ENCODE measurements at places on chromosomes 7 and 10.

DNA sequence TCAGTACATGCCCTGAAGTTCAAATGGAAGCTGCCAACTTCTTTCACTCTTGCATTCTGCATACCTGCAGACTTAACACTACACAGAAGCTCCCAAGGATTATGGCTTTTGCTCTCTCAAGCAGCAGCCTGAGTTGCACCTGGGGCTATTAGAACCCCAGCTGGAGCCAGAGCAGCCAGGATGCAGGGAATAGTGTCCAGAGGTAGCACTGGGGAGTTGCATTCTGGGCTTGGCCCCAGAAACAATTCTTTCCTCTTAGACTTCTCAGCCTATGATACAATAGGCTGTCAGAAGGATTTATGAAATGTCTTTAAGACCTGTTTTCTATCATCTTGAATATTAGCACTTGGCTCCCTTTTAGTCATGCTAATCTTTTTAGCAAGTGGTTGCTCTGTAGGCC, 886.7 kb upstream of the GHITM start:
- DNase-seq, result no peak

- DNase-seq, result no peak
Observed at GRCh38 chr10:75468612-75469005, 37.2 kb downstream of the LRMDA start.

- no peak for DNase-seq
Observed at GRCh38 chr10:130762491-130762890, 549.0 kb downstream of the TCERG1L start.

DNA sequence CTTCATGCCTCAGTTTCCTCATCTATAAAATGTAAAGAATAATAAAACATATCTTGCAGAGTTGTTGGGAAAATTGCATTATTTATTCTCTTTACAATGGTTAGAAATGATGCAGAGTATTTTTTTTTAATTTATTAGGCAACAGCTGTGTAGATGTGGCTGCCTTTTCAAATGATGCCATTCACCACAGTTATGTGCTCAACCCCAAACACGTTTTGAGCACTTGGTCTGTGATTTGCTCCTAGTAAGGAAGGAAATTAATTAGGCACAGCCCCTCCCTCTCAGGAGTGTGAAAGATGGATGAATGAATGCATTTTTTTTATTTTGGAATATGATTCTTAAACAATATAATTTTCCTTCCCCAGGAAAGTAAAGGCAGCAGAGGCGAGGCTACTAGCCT, 575.1 kb downstream of the GALNT17 start:
- DNase-seq, result no peak

DNA sequence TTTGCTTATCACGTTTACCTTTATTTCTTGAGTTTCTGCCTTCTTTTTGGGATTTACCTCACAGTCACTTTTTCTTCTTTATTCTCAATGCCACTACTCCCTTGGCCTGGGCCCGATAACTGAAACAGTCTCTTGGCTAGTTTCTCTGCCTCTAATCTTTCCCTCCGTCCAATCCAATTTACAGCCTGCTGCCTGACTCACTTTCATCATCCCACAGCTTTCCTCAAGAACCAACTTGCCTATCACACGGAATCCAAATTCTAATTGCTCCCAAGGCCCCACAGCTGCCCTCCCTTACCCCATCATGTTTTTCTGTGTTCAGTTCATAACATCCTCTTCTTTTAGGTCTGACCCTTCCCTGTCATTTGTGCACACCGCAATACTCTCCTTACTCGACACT, 121.4 kb downstream of the HIPK2 start:
- no peak for DNase-seq

- no peak for DNase-seq
Observed at GRCh38 chr10:7011994-7012393, 398.8 kb downstream of the SFMBT2 start.

- no peak for DNase-seq
Observed at GRCh38 chr10:14240253-14241189, 90.2 kb downstream of the FRMD4A start.

DNA sequence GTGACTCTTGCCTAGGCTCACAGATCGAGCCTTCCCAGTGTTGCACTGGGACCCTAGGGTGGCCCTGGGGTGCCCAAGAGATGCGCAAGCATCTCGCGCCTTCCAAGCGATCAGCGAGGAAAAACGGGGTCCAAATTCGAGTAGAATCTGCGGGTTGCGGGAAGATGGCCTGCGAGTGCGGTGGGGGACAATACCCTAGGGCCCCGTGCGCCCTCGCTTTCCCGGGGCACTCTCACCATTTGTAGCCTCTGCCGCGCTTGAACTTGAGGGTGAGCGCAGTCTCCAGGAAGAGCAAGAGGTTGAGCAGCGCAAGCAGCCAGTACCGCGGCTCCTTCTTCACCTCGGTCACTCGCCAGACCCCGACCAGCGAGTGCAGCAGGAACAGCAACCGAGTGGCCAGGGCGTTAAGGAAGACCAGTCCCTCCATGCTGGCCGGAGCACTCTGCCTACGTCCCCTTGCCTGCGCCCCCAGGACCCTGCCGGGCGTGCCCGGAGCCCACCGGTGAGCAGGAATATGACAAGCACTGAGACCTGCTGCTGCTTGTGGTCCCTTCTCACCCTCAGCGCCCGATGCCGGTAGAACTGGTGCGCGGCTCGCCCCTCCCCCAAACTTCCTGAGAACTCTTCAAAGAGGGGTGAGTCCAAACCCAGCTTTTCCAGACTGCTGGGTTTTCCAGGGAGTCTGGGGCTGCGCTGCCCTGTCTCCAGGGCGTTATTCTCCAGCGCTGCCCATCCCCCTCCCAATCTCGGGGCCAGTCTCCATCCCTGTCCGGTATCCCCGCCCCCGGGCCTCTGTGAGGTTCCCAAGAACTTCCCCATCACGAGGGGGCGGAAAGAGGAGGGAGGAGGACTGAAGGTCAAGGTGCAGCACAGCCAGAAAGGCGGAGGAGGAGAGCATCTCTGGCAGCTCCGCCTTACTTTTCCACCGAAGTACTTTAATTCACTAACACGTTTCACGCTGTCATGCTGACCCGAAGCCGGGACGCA, at the start of gene TMEM26:
Gene TMEM26, minus strand, starts transcription at position 727 of the 987 bp plus-strand sequence. Its CDS starts 300 bp downstream, at position 427.
- no peak for DNase-seq

- peak; percentile 45 for DNase-seq
Observed at GRCh38 chr10:104337985-104338735, at the start of gene ITPRIP. ITPRIP (minus strand) TSS chr10:104338465; CDS start chr10:104316051, 22,414 bp downstream.

DNA sequence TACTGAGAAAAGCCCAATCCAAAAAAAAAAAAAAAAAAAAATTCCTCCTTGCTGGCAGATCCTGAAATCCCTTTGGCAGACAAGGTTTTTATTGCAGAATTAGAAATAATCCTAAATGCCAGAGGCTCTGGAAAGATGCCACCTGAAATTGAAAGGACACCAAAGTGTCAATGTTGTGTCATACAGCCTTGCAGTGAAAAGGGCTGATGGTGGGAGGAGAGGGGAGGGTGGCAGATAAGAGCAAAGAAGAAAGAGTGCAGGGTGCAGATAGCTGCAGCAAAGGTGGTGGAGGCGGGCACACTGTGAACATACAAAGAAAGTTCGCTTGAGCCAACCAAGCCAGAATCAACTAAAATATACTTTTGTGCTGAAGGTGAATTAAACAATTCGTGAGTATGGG, 8.2 kb upstream of the OPTN start:
- DNase-seq, result no peak

DNA sequence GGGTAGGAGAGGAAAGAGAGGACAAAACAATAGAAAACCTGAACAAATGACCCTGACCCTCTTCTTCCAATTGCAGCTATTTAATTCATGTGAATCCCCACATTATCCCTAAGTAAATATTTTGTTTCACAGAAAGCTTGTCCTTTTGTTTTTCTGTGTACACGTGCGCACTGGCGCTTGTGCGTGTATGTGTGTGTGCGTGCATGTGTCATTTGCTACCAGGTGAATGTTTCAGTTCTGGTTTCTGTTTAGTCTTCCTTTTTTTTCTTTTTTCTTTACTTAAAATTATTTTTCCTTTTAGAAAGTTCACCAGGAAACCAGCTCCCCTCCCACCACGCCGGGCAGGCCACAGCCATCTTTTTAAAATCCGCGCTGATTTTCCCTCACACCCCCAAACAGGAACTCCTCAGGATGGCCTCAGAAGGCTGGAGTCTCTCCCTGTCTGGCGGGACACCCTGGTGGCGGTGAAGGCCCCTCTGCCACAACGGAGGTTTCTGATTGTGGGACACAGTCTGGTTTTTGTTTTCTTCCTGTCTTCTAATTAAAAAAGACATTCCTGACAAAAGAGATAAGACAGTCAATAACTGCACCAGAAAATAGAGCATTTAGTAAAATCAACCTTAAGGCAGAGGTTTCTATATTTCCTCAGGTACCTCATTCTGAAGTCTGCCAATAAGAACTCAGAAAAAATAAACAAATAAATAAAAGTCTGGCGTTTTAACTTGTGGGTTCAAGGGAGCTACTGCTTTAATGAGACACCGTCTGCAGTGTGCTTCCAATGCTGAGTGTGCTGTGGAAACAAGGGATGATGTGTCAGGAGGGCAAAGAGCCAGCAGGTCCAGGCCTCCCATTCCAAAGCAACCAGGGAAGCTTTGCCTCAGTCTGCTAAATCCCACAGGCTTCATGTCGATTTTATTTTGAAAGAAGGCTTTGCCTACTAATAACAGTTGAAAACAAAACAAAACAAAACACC, 17.4 kb downstream of the IRF5 start:
- DNase-seq, result no peak

DNA sequence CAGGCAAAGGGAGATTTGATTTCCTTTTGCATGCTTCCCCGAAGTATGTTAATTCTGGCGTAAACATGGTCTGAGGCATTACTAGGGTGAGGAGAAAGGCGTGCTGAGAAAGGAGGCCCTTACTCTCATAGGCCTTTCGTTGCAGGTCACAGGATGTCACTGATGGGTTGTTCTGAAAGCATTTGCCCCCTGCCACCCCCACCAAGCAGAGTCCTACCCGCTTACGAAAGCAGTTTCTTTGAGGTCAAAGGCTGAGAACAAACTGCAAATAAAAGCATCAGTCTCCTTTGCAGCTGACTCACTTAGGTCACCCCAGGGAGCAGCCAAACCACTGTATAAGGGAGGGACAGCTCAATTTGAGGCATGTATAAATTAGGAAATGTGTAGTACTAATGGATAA, 57.1 kb downstream of the BPGM start:
- DNase-seq, result no peak
